Stimulated activated CD4-positive, alpha-beta T cell treated with anti-CD3 and anti-CD28 coated beads, Interleukin-4, amount 100 ng/mL, for 48 hours (primary cell): ENCODE measurements at places on chromosomes 13 and 19.

- DNase-seq: no peak
Measured at GRCh38 chr13:22455036-22455435, 725.7 kb upstream of the SGCG start.

DNA sequence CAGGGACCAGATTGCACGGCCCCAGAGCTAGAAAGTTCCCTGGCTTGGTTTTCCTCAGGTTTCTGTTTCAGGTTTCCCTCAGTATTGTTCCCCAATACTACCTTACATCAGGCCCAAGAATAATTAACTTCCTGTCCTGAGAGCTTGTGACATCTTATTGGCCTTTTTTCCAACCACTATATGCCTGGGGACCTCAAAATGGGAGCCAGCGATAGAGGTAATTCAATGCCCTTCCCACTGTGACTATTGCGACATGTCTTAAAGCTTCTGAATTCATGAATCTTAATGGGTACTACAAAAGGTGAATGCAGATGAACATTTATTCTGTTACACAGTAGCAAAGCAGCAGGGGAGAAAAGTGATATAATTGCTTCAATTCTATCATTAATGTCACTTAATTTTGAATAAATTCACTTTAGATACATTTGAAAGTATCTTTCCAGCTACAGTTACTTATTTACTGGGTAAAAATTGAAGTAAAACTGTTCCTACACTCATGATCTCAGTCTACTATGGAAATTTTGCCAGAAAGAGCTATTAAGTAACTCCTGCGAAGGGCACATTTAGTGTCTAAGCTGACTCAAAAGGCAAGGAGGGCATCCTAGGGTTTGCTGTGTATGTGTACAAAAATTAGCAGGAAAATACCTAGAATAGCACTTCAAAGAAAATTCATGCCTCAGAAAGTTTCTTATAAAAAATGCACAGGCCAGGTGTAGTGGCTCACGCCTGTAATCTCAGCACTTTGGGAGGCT lies 4.1 kb downstream of the CRYL1 start:
- DNase-seq: no peak

GRCh38 chr19:6064336-6065073 lies 45.8 kb downstream of the RFX2 start:
- no peak for DNase-seq

DNA sequence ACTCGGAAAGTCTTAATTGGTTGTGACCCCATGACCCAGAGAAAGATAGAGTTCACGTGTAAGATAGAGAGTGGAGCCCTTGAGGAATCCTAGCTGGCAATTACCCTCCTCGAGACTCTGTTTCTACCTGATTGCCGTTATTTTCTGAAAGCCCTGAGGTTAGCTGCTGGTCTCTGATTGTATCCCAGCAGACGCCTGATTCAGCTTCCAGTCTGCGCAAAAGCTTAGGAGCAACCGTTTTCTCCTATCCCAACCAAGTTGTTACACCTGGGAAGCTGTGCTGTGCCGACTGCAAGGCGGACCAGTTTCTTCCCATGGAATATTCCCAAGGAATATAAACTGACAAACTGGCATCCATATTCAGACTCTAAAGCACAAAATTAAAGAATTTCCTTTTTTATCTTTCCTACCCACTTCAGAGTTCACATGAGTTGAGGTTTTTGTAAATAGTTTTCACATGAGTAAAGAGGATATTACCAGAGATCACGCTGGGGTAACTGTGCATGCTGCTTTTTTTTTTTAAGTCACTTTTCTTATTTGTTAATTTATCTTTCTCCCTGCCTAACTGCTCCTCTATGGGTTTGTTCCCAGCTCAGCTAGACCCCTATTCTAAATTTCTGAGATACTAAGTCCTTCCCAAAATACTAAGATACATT lies 1.5 kb upstream of the TRPC4 start:
- DNase-seq: no peak
